ENCODE measurements at places on chromosomes 7 and 10.

GRCh38 chr7:132443761-132444520 lies 132.3 kb downstream of the PLXNA4 start:
- DNase-seq: no peak

DNA sequence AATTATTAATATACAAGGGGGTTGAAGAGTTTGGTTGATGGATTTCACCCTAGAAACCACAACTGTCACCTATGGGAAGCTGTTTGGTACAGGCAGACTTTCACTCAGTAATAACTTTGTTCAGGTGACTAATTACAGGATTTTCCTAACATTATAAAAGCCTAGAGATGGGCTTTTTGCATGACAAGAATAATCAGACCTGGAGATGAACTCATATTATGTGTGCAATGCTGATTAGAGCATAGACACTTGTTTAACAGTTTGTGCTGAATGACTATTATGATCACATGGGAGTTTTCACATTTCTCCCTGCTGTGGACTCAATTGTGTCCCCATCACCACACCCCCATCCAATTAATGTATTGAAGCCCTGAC lies 90.2 kb upstream of the STEAP4 start:
- no peak for DNase-seq

DNA sequence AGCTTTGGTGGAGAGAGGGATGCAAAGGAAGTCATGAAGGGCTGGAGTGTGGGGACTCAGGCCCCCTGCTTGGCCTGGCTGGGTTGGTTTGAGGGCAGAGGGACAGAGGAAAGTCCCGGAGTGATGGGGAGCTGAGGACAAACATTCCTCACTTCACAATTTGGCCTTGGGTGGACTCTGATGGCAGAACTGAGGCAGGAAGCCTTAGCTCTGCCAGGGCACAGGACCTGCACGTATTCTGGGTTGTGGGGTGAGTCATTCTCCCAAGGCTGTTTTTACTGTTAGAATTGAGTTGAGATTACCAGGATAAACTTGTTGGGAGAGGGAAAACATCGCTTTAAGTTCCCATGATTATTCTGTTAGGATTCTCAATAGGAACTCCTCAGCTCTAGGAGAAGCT lies 2.6 kb downstream of the GOLGA7B start:
- no peak for DNase-seq

DNA sequence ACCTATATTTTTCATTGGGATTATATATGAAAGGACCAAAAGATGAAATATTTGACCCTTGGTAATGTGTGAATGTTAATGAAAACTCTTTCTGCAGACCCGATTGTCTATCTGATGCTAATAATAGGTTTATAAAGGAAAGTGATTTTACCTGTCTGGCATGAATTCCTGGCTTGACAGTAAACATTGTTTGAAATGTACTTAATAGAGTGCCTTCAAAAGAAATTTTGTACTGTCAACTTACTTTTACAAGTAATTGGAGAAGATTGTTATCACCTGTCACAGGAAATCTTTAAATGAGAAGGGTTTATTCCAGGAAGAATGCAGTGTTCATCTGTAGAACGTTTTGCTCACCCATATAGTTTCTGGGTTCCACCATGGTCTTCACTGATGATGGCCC lies 588.2 kb downstream of the INHBA start:
- no peak for DNase-seq

DNA sequence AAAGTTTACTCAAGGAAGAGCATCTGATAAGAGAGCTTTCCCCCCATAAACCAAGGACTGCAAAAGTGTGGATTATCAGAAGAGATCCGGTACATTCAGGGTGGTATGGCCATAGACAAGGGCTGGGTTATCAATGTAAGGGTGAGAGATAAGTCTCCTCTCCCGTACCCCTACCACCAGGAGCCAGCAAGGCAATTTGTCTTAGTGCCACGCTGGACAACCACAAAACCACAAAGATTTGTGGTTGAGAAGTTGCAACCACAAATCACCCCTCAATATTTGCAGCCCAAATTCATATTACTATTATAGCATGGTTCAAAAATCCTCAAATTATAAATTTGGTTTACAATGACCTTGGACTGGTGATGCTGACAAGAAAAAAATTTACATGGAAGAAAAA lies 2.3 kb upstream of the ZSCAN25 start:
- DNase-seq: no peak

GRCh38 chr10:48697821-48698764 lies 13.4 kb downstream of the WDFY4 start:
- DNase-seq: no peak

DNA sequence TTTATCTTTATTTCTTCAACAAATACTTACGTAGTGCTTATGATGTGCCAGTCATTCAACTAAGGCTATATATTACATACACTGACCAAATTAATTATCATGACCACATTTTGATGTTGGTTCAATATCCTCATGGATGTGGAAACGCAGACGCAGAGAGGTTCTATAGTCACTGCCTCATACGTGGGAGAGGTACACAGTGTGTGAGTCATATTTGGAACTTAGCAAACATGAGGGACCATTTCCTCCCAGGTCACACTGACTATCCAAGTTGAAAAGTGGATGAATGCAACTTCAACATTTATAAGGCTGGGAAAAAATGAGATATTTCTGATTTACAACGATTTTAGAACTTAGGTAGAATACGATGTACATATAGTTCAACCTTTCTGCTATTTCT lies 113.6 kb downstream of the PRLHR start:
- DNase-seq: no peak

- DNase-seq: no peak
These were observed 131.6 kb upstream of the AHR start for GRCh38 chr7:17166824-17167379.

- DNase-seq: no peak
These were observed 62.3 kb upstream of the PDLIM1 start for GRCh38 chr10:95353123-95353522.

GRCh38 chr7:76395965-76396726 lies 13.4 kb downstream of the SSC4D start:
- DNase-seq: no peak

DNA sequence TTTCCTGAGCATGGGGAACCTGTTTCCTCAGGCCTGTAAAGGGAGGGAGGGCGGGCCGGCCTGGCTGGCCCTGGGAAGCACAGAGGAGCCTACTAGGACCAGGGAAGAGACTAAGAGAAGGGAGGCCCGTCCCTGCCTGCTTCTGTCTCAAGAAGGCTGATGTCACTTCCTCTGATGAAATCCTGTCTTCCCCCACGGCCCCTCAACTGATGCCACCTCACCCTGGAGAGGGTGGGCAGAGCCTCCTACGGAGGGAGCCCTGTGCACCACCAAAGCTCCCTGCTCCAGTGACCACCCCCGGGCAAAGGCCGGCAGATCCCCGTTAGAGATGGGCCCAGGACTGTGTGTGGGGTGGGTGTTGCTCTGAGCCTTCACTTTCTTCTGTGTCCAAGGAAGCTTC lies 1.0 kb upstream of the PILRA start:
- peak; percentile 88 for DNase-seq

DNA sequence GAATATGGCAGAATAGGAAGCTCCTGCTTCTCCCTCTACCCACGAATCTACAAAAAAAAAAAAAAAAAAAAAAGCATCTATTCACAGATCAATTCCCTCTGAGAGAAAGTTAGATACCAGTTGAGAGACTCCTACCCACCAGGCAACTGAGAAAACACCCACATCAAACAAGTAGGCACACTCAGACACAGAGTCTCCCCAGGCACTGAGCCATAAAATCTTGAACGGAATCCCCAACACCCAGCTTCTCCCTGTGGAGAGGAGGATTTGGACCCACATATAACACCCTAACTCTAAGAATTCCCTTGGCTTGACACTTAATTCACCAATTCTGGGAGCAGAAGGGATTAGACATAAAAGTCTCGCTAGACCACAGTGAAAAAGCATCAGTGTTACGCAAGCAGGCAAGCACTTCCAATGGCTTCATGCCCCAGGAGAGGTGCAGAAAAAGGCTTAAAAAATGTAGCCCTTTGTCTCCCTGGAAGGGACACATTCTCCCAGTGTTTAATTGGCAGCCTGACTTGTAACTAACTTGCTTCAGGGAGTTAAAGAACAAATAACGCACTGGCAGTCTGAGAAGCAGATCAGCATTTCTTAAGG lies 192.2 kb downstream of the ELAPOR2 start:
- no peak for DNase-seq

GRCh38 chr10:10418387-10418786 lies 599.3 kb upstream of the CELF2 start:
- no peak for DNase-seq

- no peak for DNase-seq
These were observed 47.3 kb upstream of the INSYN2A start for GRCh38 chr10:127243490-127244272.

DNA sequence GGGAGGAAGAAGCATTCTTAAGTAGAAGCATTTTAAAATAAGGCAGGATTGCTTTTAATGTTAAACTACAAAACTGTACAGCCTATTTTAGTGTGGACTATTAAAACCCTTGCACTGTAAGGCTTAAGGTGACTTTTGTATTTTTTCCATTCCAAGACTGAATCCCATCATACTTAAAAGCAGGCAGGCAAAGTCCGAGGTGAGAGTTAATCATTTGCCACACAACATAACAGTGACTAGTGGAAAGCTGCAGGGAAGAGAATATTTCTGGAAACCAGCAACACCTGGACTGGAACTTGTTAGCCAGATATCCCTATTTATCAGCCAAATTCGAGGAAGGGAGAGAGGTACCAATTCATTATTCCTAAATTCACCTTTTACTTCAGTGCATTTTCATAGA lies 3.5 kb downstream of the PRR15 start:
- DNase-seq: no peak

DNA sequence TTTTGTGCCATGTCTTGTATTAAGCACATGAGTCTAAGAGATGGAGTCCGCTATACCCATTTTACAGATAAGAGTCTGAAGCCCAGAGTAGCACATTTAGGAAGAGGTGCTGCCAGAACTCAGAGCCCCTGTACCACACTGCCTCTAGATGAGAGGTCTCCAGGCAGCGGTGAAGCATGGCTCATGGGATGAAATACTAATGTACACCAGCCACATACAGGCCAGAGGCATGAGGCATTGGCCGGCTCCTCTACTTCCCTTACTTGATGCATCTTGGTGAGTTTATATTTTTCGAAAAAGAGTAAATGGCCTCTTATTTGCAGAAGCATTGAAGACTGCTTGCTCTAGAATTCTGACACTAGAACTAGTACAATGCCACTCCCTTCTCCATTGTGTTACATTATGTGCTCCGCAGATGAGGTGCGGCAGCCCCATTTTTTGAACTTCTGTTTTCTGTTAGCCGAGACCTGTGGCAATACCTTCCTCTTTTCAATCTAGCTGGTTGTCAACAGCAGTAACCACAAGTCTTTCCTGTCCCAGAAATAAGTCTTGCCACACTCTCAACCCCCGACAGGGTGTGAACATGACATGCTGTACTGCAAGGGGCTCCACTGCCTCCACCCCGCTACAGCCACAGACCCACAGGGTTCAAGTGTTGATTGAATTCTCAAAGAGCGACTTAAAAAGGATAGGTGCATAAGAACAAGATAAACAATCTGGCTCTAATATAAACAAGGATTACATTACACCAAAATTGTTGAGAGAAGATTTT lies 145.3 kb downstream of the CELF2 start:
- DNase-seq: peak; percentile 98

DNA sequence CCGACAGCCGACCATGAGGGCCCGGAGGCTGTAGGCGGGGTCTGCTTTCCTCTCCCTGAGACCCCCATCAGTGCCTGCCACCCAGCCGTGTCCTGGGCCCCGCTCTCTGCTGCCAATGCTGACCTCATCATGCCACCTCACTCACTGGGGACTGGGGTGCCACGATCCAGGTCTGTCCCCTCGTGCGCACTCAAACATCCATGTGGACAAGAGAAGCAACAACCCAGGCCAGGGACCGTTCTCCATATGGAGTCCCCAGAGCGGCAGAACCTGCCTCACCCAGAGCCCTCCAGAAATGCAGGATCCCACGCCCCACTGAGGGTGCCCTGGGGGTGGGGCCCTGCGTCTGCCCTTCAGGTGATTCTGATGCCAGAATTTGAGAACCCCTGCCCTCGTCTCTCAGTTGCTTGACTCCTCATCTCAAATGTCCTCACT lies 210.0 kb upstream of the PPP2R2D start:
- no peak for DNase-seq

GRCh38 chr7:17186745-17187530 lies 111.5 kb upstream of the AHR start:
- DNase-seq: no peak

- DNase-seq: no peak
These were observed 40.2 kb downstream of the ANKRD61 start for GRCh38 chr7:6071406-6071805.

DNA sequence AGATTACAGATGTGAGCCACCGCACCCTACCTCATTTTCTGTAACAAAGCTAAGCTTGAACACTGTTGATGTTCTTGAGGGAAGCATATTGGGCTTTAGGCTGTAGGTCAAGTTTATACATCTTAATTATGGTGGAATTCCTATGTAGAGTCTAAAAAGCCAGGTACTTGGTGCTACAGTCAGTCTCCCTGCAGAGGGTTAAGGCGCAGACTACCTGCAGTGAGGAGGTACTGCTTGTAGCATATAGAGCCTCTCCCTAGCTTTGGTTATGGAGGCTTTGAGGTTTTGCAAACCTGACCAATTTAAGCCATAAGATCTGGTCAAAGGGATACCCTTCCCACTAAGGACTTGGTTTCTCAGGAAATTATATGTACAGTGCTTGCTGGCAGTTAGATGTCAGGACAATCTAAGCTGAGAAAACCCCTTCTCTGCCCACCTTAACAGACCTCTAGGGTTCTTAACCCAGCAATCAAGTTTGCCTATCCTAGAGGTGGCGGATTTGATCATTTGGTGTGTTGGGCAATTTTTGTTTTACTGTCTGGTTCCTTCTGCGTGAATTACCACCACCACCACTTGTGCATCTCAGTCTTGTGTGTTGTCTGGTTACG lies 6.0 kb downstream of the PPIA start:
- no peak for DNase-seq

DNA sequence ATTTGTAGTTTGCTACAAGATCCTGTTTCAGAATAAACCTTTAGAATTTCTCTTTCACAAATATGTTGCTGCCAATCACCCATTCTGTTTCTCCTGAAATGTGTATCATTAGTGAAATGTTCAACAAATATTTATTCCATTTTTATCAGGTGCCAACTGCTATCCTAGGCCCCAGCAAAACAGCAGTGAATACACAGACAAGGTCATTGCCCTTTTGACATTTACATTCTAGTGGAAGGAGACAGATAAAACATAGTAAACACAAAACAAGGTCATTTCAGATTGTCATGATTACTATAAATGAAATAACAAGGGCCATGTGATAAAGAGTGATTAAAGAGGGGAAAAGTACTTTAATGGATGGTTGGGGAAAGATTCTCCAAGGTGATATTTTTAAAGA lies 404.8 kb upstream of the PHF14 start:
- no peak for DNase-seq

- DNase-seq: no peak
These were observed 3.5 kb upstream of the IGF2BP3 start for GRCh38 chr7:23473844-23474093.

GRCh38 chr10:28410420-28411135 lies 107.7 kb upstream of the MPP7 start:
- no peak for DNase-seq

DNA sequence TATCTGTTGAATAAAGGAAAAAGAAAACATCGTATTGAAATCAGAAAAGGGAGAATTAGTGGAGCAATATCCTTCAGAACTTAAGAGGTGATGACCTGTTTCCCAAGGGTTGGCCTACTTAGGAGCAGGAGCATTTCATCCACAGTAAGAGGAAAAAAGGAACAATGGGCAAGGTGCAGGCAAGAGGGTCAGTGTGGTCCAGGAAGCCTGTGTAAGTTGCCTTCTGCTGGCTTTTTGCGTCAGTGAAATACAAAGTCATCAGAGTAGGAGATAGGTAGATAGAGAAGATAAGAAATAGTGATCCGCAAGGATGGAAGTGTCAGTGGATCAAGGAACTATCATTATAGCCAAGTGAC lies 5.4 kb upstream of the ANKRD7 start:
- DNase-seq: no peak

GRCh38 chr10:75599875-75600648 lies 168.6 kb downstream of the LRMDA start:
- no peak for DNase-seq

Measured in GF-D8 (cell line).